NCI-H1092 (cell line): ENCODE measurements at places on chromosomes 4 and X.

DNA sequence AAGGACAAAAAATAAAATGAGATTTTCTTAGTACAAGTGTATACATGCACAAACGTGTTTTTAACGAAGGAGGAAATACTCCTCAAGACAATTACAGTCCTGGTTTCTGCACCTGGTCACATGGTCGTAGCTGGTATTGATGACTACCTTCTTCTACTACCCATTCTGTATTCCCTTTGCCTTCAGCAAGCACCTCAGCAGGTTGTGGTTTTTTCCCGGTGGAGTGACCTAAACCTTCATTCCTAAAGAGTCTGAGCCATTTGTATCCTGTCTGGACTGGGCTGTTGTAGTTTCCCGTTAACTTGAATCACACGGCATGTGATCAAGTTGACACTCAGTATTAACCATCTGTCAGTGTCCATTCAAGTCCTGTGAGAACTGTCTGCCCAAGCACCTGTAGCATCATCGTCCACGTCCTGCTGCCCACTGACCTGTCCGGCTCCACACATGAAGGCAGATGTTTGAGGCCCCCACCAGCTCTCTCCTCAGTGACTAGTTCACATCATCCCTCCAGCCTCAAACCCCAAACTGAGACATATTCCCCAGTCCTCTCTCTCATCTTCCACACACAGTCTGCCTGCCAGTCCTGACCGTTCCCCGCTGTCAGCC, 31.1 kb upstream of the TBC1D14 start:
- DNase-seq, result no peak

GRCh38 chr4:2795893-2796848, 3.3 kb downstream of the SH3BP2 start:
- peak; percentile 30 for DNase-seq

DNA sequence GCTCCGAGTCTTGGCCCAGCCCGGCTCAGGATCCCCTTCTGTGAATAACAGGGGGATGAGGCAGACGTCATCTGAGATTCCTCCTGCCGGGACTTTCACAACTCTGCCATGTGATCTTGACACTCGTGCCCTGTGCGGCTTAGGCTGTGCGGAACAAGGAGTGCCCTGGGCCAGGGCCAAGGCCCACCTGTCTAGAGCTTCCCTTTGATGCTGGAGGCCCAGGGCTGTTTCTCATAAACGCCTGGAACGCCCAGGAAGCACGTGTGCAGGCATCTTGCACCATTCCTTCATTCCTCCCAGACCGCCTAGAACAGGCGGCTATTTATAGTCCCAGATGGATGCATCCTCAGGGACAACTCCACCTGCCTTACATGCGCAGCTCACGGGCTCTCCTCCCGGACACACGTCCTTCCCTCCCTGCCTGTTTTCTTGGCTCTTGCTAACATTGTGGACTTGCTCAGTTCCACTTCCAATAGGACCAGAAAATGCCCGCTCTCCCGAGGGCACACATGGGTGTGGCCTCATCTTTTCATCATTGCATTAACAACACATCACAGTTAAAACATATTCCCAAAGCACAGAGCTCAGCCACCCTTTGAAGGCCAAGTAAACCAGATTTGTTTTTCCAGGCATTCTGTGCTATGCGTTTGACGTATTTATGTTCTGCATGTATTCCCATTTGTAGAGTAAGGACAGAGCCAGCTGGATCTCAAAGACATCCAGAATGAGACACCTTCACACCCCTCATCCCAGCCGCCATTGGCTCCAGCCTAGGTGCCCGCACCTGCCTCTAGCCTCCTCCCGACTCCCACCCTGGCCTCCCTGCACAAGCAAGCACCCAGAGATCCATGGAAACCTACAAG, 57.2 kb downstream of the ABLIM2 start:
- no peak for DNase-seq

GRCh38 chr4:5572114-5572513, 136.2 kb downstream of the EVC2 start:
- no peak for DNase-seq

DNA sequence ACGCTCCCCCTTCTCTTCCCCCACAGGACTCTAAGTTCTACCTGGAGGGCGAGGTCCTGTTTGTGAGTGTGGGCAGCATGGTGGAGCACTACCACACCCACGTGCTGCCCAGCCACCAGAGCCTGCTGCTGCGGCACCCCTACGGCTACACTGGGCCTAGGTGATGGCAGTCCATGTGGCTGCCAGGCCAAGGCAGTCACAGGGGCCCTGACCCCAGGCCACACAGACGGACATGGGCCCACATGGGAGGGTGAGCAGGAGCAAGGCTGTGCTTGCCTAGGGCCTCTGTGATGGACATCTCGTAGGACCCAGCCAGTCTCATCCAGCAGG, 10.0 kb upstream of the ADD1 start:
- DNase-seq, result no peak

DNA sequence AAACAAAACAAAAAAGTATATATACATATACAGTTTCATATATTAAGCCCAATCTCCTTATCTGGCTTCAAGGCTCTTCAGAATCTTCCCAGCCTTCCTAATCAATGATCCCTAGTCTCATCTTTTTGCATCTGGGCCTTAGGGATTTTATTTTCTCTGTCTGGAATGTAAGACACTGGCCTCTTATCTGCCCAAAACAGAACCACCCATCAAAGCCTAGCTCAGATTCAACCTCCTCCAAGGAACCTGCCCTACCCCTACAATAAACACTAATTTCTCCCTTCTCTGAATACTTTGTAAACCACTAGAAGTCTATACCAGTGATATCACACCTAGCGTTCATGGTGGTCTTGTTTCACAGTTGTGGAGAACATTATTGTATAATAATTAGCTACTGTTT, 23.2 kb upstream of the GAB1 start:
- DNase-seq, result no peak

- DNase-seq, result no peak
These were observed 120.5 kb downstream of the CAMK2D start for GRCh38 chr4:113641025-113641431.

DNA sequence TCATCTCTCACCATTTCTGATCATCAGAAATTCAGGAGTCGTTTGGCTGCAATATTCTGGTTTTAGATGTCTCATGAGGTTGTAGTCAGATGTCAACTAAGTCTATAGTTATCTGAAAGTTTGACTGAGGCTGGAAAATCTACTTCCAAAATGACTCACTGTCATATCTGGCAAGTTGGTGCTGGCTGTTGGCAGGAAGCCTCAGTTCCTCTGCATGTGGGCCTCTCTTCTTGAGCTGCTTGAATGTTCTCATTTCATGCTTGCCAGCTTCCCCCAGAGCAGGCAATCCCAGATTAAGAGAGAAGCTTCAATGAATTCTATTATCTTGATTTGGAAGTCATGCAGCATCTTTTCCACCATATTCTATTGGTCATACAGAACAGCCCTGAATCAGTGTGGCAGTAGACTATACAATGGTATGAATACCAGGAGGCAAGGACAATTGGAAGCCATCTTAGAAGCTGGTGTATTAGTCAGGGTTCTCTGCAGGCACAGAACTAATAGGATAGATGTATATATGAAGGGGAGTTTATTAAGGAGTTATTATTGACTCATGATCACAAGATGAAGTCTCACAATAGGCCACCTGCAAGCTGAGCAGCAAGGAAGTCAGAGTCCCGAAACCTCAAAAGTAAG, 46.8 kb upstream of the ELF2 start:
- DNase-seq, result no peak

DNA sequence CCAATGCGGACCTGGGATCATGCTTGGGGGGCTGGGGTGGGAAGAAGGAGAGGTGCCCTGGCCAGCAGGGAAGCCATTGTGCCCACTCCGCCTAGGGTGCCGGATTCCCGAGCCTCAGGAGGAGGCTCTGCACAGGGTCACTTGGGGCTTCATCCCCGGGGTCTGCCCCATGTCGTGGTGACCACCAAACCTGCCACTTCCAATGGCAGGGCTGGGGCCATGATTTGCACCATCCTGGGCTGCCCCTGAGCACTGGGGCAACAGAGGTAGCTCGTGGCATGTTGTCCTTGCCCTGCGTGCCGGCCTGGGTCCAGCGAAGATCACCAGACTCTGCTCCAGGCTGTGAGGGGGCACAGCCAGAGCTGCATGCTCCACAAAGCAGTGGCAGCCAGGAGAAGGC, 71.4 kb upstream of the DCAF12L2 start:
- no peak for DNase-seq

DNA sequence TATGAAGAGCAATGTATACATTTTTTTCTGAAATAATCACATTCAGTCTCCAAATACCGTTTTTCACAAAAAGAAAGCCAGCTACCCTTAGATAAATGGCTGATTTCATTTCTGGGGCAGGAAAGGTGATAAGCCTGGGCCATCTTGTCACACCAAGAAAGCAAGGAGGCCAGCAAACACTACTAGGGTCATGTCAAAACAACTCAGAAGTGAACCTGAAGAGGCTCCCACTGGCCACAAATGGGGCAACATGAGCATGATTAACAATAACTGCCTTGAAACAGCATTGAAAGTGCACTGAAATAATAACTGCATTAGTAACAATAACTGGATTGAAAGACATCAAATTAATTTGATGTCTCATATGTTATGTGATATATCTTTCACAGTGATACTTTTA, 39.3 kb downstream of the SH3KBP1 start:
- no peak for DNase-seq

GRCh38 chrX:120457766-120458180, 11.3 kb downstream of the LAMP2 start:
- DNase-seq, result no peak

- DNase-seq, result no peak
These were observed 319.6 kb upstream of the HS3ST1 start for GRCh38 chr4:11748164-11748872.

GRCh38 chrX:79182616-79183015, 38.1 kb downstream of the GPR174 start:
- no peak for DNase-seq

GRCh38 chr4:70874268-70875156, 27.7 kb upstream of the MOB1B start:
- no peak for DNase-seq

DNA sequence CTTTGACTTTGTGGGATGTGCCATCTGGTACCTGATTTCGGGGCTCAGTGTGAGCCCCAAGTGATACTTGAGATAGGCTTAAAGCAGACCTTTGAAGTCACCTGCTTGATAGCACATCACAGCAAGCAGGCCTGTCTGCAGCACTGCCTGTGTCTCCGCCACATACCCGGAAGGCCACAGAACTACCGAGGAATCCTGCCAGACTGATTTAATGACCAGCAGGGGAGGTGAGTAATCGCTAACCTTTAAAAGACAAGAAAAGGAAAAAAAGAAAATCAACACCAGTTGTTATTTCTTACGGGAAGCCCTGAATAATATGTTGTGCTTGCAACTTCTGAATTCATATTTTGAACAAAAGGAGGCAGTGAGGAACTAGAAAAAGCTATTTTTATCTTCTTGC, 6.8 kb downstream of the PTCHD1 start:
- DNase-seq, result no peak

GRCh38 chr4:162650166-162650565, 486.4 kb upstream of the FSTL5 start:
- no peak for DNase-seq

DNA sequence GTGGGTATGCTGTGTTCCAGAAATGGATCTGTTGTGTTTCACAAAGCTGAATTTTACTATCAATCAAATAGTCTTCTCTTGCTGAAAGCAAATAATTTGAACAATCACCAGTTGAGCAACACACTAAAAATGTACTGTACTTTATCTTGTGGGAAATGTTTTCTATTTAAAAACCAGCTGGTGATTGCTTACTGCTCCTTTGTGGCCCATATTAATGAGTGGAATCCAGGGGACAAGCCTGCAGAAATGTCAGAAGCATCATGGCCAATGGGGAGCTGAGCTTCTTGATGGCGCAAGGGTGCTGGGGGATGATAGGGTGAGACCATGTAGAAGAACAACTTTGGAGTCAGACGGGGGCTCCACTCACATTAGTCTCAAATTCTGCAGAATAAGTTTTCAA, 346.2 kb downstream of the ARHGAP10 start:
- no peak for DNase-seq

DNA sequence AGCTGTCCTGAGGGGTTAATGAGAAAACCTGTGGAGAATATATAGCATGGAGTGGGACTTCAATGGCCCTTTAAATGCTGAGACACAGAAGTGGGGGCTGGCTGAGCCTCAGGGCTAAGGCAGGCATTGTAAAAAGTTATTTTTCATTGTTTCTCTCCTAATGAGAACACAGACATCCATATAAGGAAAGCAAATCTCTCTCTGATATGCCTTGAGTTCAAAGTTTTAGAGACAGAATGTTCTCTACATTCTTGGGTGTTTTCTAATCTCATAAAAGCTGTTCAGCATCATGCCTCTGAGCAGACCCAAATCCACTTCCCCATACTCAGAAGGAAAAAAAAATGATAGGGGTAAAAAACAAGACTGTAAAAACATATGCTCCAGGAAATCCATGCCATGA, 16.8 kb upstream of the RAB40A start:
- DNase-seq, result no peak

DNA sequence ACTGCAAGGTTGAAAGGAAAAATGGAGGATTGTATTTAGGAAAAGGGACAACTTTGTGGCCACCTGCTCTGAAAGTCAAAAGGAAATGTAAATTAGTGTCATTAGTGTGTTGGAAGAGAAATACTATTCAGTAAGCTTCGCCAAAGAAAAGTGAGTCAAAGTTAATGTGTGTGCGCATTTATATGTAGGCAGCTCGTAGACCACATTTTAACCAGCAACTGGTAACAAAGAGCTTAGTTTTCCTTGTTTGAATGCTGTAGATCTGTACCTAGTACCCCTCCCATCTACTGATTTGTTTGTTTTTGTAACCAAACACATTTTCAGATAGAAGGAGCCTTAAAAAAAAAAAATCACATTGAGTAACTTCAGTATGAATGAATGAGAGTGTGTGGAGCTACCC, 69.3 kb downstream of the GPAT3 start:
- no peak for DNase-seq

DNA sequence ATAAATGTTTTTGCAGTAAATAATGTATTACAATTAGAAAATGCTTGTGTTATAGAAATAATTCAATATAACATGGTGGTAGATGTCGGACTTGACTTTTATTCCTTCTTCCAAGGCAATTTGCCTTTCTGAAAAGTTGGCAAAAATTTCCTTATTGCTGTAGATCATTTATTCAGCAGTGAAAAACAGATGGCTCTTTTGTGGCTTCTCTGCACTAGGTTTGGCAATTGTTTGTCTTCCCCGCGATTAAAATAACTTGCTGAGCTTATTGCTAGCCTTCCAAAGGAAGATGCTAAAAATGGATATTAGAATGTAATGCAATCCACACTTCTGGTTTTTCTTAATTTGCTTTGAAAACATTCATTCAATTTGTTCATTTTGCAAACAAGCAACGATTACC, 1977.9 kb upstream of the ADGRL3 start:
- no peak for DNase-seq

DNA sequence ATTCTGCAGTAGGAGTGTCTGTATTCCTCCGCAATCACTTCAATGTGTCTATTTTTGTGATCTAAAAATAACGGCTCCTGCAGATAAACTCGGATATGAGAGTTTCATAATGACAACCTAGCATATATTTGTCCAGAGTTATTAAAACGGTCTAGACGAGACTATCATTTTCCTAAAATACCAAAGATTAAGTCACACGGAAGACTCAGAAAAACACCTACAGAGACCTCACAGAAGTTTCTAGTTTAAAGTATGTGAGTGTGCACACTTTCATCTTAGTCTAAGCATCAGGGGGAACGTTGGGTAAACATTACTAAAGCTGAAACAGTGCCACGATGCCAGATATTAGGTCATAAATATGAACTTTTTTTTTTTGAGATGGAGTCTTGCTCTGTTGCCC, 156.9 kb downstream of the AFAP1 start:
- no peak for DNase-seq
